ENCODE measurements at places on chromosomes 2 and 18.

GRCh38 chr2:42979416-42979869 lies 187.1 kb upstream of the HAAO start:
- no peak for DNase-seq

DNA sequence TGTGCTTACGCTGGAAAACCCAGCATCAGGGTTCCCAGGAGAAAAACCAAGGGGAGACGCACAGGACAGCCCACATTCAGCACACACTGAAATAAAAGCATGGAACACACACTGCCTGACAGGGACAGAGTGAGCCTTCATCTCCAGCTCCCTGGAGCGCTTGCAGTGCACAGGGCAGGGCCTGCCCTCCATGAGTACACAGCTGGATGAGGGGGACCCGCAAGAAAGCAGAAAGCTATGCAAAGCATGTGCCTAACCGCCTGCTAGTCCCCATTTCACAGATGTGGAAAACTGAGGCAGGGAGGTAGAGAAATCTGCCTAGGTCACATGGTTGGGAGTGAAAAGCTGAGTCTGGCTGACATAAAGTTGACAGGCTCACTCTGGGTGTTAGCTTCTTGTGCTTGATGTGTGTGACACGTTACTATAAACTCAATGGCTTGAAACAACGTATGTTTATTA lies 187.1 kb downstream of the HDAC4 start:
- no peak for DNase-seq

GRCh38 chr2:104521247-104521646 lies 332.7 kb upstream of the POU3F3 start:
- no peak for DNase-seq

DNA sequence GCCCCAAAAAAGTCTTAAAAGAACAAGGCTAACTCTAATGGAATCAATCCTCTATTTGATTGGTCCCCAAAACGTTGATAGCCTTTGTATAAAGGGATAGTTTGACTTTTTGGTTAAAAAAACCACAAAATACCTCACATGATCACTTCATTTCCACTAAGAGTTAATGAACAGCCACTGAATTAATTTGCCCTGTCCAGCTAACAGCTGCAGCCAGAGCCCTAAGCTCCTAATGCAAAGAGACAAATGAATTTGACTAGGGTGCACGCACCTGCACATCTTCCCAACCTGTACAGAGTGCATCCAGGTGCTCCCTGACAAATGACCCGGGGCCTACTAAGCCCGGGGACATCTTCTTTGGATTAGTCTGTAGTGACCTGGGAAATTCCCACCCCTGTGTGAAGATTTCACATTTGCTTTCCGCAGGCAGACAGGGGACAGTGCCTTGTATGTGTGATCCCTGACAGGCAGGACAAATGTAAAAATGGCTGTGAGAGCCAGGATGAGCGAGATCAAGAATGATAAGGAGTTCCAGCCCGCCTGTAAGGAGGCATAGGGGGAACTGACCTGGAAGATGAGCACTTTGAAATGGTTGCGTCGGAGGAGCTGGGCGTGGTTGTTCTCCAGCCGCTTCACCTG lies 893 bp downstream of the CAVIN2 start:
- DNase-seq = no peak

DNA sequence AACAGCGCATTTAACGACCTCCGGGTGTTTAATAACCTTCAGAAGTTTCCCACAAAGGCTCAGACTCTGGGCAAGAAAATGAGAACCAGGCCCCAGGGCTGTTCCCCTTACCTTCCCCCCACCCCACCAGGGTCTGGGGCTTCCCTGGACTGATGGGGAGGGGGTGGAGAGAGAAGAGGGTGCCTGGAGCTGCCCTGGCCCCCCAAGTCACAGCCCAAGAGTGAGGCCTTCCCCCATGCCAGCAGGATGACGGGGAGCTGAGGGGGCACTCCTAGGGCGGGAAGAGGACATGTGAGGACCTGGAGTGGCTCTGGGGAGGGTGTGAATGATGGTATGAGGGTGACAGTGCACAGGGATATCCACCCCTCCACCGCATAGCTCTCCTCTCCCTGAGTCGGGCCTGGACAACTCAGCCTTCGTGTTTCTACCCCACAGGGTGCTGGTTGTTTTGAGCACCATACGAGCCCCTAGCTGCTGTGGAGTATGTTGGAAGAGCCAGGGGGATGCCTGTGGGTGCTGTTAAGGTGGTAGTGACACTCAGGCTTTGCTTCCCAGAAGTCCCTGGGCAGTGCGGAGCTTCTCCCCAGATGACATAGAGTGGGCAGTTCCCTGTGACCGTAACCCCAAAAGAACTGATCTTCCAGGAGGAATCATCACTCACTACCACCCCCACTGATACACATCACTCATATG lies 3.9 kb downstream of the PKDCC start:
- no peak for DNase-seq

DNA sequence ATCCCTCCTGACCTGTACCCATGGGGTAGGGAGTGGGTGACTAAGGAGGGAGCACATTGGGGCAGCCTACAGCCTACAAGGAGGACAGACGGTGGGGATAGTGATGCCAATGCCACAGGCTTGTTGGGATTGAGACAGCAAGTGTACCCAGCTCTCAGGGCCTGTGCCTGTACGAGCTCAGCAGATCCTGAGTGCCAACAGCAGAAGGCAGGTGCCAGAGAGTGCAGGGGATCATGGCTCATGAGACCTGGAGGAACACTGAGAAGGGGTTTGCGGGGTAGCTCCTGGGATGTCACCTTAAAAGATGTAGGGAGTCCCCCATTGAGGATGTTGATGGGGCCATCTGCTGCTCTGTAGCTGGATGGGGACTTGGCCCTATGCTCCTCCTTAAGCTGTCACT lies 10.3 kb upstream of the SNED1 start:
- DNase-seq = no peak

- no peak for DNase-seq
Measured at GRCh38 chr2:66901344-66901743, 466.4 kb downstream of the MEIS1 start.

DNA sequence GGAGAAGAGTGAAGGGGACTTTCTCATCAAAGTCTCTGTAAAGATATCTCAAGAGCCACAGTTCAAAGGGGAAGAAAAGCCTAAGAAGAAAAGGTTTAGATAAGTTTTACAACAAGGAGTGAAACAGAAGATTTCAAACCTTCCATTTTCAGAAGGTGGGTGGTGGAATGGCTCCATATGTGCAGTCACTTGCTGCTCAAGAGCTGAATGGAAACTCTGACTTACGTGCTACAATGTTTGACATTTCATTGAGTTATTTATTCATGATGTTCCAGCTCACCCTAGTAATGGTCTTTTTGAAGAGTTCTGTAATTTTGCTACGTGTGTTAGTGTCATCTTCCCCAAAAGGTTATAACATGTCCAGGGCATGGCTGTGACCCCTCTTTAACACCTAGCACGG lies 21.7 kb downstream of the LCT start:
- no peak for DNase-seq

- no peak for DNase-seq
Measured at GRCh38 chr2:53475321-53475720, 292.3 kb upstream of the CHAC2 start.

- no peak for DNase-seq
Measured at GRCh38 chr18:80225685-80226084, 21.6 kb downstream of the PARD6G start.

DNA sequence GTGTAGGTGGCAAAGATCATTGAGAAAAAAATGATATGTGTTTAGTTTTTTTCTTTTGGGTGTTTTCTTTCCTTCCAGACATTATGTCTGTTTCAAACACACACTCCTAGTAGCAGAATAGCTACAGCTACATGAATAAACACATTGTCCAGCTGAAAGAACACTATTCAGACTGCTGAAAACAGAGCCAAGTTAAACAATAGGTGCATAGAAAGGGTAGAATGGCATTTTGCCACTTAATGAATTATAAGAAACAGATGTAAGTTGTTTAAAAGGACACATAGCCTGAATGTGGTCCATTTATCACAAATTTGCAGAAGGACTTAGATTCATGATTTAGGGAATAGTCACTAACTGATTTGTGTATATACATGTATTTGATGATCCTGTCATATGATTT lies 20.1 kb downstream of the CTLA4 start:
- DNase-seq = no peak

GRCh38 chr2:186636800-186637496 lies 47.1 kb downstream of the ITGAV start:
- no peak for DNase-seq

GRCh38 chr2:46954951-46955571 lies 39.5 kb upstream of the MCFD2 start:
- no peak for DNase-seq

DNA sequence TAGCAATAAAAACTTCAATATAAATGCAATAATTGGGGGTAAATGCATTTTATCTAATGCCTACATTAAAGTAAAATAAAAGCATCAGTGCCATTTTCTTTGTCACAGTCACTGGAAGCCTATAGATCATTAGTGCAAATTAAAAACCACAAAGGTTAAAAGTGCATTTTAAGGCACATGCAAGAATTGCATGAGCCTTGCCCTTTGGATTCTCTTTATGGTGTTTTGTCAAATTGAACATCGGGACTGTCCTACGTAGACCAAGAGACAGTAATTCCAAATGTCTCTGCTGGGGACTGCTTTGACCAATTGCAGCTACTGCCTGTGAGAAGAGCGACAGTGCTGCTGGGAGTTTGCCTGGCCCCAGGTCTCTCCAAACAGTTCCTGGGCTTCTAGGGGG lies 130.3 kb upstream of the SATB2 start:
- DNase-seq = no peak

DNA sequence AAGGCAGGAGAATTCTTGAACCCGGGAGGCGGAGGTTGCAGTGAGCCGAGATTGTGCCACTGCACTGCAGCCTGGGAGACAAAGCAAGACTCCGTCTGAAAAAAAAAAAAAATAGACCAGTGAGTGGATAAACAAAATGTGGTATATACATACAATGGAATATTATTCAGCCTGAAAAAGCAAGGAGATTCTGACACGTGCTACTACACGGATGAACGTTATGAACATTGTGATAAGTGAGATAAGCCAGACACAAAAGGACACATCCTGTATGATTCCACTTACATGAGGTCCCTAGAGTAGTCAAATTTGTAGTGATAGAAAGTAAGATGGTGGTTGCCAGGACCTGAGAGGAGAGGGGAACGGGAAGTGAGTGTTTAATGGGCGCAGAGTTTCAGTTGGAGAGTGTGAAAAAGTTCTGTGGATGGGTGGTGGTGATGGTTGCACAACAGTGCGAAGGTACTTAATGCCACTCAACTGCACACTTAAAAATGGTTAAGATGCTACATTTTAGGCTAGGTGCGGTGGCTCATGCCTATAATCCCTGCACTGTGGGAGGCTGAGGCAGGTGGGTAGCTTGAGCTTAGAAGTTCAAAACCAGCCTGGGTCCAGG lies 38.3 kb downstream of the NIFK start:
- DNase-seq = no peak

- no peak for DNase-seq
Measured at GRCh38 chr18:55001394-55002024, 42.2 kb upstream of the CCDC68 start.

- DNase-seq = no peak
Measured at GRCh38 chr2:238155761-238156694, 2.7 kb upstream of the ERFE start.

DNA sequence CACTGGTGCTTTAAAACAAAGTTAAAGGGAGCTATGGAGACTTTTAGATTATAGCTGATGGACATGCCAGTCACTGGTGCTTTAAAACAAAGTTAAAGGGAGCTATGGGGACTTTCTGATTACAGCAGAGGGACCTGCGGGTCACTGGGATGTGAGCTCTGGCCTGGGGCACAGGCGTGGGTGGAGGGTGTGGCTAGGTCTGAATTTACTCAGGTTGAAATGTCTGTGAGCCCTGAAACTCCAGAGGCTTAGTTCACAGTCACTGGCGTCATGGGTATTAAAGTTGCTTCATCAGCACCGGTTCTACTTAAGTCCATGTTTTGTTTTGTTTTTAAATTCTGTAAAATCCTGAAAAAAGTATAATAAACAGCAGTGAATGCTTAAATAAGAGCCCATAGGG lies 49.0 kb upstream of the TMEM18 start:
- no peak for DNase-seq

DNA sequence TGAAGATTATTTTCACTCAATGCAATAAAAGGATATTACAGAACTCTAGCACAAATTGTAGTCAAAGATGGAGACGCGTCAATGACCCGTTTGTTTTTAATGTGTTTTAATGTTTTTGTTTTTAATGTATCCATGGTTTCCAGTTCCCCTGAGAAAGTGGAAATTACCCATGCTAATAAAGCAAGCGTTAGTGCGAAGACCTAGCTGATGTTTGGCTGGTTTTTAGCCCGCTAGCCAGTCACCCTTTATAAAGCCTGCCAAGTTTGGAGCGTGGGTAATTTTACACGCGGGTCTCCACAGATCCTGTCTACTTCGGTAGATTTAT lies 430 bp upstream of the CHMP1B start:
- no peak for DNase-seq

DNA sequence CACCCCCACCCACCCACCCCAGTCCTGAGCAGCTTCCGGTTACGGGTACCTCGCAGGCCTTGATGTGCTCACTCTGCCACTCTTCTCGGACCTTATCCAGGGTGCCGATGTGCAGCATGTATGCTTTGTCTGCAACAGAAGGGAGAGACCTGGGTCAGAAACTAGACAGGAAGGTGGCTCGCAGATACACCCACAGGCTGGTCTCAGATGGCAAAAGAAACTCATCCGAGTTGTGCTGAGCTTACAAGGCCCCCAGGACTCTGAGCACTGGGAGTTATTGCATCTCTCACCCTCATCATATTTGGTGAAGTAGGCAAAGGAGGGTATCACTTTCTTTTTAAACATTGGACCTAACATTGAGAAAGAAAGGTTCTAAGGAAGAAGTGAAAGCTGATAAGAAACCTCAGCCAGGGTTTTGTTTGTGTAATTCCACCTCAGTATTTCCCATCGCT lies 30.6 kb upstream of the EPG5 start:
- DNase-seq = no peak

GRCh38 chr18:76495006-76495370 lies at the start of gene ZNF516:
ZNF516 (minus strand) TSS chr18:76495242; CDS start chr18:76443054, 52,188 bp downstream.
- DNase-seq = no peak

GRCh38 chr18:36160959-36161371 lies 26.3 kb upstream of the MOCOS start:
- no peak for DNase-seq

DNA sequence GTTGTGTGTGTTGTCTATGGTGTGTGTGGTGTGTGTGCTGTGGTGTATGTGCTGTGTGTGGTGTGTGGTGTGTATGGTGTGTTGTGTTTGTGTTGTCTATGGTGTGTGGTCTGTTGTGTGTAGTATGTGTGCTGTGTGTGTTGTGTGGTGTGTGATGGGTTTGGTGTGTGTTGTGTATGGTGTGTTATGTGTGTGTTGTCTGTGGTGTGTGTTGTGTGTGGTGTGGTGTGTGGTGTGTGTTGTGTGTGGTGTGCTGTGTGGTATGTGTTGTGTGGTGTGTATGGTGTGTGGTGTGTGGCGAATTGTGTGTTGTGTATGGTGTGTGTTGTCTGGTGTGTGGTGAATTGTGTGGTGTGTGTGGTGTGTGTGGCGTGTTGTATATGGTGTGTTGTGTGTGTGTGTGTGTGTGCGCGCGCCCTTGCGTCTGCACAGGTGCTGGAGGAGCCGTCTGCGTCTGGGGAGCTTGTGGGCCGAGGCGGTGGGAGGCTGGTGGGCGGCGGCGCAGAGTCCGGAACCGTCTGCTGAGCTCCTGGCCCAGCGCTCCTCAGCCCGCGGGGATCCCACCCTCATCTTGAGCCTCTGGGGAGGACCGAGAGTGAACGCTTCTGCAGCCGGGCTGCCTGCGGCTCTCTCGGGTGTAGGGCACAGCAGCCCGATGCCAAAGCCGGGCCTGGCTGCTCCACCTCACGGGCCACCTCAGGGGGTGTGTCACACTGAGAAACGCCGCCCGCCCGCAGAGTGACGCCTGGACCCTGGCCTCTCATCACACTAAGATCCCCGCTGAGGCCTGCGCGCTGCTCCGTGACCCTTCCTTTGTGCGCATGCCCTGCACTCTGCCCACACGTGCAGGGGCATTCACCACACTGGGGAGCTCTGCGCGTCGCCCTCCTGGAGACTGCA lies 8.8 kb upstream of the ADI1 start:
- DNase-seq = no peak
